ENCODE measurements at places on chromosomes 16 and 17. TPM values are rescaled to one million over a fixed set of nuclear protein-coding genes. Genes with fewer than 3 reads are reported as not detected.

DNA sequence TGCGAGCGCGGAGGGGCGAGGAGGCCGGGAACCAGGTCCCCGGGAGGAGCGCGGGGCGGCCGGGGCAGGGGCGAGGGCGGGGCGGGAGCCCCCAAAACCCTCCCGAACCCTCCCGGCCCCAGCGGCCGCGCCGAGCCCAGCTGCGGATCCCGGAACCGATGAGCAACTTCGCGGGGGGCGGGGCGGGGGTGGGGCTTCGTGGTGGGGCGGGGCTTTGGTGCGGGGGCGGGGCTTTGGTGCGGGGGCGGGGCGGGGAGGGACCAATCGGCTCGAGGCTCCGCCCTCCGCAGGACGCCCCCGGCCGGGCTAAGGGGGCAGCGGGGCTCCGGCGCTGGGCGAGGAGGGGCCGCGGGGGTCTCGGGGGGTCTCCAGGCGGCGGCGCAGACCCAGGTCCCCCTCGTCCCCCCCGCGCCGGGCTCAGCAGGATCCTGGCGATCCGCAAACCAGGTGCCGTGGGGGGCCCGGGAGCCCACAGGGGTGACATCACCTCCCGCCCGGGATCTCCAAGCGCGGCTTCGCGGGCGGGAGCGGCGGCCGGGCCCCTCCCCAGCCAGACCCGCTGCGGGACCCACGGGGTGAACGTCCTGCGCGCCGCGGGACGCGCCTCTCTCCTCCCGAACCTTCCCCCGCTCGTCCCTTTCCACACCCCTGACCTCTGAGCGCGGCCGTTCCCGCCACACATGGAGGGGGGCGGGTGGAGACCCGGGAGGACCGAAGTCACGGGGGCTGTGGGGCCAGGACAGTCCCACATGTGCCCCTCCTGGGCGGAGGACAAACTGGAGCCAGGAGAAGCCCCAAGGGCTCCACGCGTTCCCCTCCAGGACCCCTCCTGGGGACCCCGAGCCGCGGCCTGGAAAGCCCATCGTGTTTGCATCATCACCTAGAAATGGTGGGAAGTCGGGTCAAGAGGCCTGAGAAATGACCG is at the start of gene ABR:
ABR (minus strand) TSS at position 164 of the 925 bp plus-strand sequence. CDS start 254 bp downstream, outside the sequence.
- DNase-seq: no peak

Gene ASGR1
- total RNA-seq: 20.7 TPM

- no peak for DNase-seq
Measured at GRCh38 chr17:80712606-80713005, 168.0 kb downstream of the RPTOR start.

Gene ABCA5
- total RNA-seq: 78.5 TPM

- no peak for DNase-seq
Measured at GRCh38 chr16:58847902-58848661, 114.0 kb upstream of the GOT2 start.

- no peak for DNase-seq
Measured at GRCh38 chr16:58280146-58280845, 14.5 kb downstream of the PRSS54 start.

Gene CMTM2
- total RNA-seq: 0.78 TPM

DNA sequence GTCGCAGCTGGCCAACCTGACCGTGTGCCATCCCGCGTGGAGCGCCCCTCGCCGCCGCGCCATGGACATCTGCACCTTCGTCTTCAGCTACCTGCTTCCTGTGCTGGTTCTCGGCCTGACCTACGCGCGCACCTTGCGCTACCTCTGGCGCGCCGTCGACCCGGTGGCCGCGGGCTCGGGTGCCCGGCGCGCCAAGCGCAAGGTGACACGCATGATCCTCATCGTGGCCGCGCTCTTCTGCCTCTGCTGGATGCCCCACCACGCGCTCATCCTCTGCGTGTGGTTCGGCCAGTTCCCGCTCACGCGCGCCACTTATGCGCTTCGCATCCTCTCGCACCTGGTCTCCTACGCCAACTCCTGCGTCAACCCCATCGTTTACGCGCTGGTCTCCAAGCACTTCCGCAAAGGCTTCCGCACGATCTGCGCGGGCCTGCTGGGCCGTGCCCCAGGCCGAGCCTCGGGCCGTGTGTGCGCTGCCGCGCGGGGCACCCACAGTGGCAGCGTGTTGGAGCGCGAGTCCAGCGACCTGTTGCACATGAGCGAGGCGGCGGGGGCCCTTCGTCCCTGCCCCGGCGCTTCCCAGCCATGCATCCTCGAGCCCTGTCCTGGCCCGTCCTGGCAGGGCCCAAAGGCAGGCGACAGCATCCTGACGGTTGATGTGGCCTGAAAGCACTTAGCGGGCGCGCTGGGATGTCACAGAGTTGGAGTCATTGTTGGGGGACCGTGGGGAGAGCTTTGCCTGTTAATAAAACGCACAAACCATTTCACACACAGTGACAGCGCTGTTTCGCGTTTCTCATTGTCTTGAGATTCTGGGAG is 2.0 kb upstream of the ZACN start:
- peak; percentile 32 for DNase-seq

Gene SEPTIN1
- 3.6 TPM for total RNA-seq

Gene C16orf86
- 9.3 TPM for total RNA-seq

DNA sequence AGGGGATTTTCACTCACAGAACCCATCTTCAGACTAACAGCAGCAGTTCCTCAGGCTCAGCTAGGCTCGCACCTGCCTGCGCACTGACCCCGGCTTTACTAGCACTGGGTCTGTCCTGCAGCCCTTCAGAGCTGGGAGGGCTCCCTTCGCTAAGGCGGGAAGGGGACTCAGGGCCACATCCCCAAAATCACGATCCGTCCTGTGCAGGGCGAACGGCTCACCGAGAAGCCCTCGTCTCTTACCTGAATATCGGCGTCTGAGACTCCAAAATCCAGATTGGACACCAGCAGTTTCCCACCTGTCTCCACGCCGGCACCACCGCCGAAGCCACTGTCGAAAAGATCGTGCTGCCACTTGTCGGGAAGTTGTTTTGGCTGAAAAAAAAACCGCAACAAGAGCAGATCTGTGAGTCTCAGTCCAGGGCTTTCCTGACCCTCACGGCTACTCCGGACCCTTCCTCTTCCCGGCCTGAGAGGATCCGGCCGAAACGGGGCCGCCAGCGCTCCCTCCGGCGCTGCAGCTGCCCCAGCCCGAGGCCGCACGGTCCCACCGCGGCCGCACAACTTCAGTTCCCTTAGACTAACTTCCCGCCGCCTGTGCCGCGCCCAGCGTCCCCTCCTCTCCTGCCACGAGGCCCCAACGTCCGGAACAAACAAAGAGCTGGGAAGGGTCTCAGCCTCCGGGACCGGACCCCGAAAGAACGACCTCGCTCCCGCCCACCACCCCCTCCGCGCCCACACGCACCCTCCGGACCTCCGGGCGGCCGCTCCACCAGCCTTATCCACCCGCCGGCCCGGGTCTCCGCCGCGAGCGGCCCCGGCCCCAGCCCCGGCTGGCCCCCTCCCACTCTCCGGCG is 711 bp downstream of the ALYREF start:
- no peak for DNase-seq
